ENCODE measurements at places on chromosomes 7 and 10.
A peak's percentile ranks its signal among the peaks of the same experiment; 100 is the strongest.

GRCh38 chr10:71339796-71340589 lies 20.9 kb downstream of the SLC29A3 start:
- DNase-seq: no peak

GRCh38 chr7:77727936-77728701 lies 31.9 kb downstream of the RSBN1L start:
- DNase-seq: peak; percentile 93

DNA sequence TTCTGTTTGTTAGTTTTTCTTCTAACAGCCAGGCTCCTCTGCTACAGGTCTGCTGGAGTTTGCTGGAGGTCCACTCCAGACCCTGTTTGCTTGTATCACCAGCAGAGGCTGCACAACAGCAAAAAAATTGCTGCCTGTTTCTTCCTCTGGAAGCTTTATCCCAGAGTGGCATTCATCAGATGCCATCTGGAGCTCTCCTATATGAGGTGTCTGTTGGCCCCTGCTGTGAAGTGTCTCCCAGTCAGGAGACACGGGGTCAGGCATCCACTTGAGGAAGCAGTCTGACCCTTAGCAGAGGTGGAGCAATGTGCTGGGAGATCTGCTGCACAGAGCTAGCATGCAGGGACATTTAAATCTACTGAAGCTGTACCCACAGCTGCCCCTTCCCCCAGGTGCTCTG lies 26.7 kb upstream of the CROT start:
- DNase-seq: no peak

DNA sequence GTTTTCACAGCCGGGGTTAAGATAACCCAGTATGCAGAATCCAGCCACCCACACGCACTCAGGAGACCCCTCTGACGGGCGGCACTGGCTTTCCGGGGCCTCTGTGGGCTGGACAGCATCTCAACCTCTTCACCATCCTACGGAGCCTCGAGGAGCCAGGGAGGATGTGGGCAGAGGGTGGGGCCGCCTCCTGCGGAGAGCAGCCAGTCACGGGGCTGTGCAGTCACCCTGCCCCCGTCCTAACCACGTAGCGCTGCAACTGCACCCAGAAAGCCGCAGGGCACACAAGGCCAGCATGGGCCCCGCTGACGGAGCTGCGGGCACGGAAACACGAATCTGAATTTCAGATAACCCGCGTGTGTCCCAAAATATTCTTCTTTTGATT lies 270.3 kb downstream of the ELFN1 start:
- peak; percentile 79 for DNase-seq

DNA sequence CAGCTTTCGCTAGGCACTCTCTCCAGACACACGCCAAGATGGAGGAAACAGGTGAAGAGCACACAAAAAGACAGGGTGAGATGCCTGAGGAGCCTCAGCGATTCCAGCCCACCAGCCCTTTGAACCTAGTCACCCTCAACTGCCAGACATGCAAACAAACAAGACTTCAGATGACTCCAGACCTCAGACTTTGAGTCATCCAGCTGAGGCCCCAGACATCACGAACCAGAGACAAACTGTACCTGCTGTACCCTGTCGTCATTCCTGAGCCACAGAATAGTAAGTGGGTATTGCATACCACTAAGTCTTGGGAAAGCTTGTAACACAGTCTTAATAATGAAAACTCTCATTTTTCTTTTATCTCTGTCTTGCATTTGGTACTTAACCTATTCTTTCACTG lies 126.6 kb upstream of the LSM8 start:
- no peak for DNase-seq

DNA sequence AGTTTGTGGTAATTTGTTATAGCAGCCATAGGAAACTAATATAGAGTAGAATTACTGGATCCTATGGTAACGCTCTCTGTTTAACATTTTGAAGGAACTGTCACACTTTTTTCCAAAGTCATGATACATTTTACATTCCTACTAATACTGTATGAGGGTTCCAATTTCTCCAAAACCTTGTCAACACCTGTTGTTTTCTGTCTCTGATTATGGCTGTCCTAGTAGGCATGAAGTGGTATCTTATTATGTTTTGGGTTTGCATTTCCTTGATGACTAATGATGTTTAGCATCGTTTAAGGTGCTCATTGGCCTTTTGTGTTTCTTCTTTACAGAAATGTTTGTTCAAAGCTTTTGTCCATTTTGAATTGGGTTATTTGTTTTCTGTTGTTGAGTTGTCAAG lies 69.6 kb downstream of the VPS50 start:
- no peak for DNase-seq

DNA sequence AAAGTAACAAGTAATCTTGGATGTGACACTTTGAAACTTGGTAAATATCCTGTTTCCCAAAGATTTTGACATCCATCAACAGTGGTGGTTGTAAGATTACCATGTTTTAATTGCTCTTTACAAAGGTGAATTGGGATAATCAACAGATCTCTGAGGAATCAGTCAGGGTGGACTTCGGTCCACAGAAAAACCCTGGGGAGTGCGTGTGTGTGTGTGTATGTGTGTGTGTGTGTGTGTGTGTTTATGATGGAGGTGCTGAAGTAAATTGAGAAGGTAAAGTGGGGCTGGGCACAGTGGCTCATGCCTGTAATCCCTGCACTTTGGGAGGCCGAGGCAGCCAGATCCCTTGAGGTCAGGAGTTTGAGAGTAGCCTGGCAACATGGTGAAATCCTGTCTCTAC lies 12.0 kb upstream of the AUTS2 start:
- DNase-seq: no peak

DNA sequence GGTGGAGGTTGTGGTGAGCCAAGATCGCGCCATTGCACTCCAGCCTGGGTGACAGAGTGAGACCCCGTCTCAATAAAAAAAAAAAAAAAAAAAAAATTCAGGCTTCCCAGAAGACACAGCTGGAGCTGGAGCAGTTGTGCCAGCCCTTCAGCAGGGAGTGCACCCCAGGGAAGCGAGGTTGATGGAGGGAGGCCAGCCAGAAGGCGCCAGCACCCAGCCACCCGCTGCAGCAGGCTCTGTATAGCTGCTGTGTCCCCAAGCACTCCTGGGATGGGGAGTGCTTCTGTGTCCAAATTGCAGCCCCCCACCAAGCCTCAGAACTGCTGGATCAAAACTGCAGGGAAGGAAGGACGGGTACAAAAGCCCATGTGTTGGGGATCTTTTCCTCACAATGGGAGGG lies 47.8 kb downstream of the COBL start:
- no peak for DNase-seq
